ENCODE measurements at places on chromosomes 3 and 15. TPM values are rescaled to one million over a fixed set of nuclear protein-coding genes. Genes with fewer than 3 reads are reported as not detected.

GRCh38 chr3:99810403-99810802, 7.3 kb upstream of the CMSS1 start:
- no peak for DNase-seq

DNA sequence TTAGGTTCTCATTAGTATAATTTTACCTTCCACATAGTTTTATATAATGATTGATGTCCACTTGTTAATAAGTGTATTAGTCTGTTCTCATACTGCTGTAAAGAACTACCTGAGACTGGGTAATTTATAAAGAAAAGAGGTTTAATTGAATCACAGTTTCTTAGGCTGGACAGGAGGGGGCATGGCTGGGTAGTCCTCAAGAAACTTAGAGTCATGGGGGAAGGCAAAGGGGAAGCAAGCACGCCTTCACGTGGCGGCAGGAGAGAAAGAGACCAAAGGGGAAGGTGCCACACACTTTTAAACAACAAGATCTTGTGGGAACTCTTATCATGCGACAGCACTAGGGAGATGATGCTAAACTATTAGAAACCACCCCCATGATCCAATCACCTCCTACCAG, 19.2 kb downstream of the DZIP3 start:
- DNase-seq = no peak

DNA sequence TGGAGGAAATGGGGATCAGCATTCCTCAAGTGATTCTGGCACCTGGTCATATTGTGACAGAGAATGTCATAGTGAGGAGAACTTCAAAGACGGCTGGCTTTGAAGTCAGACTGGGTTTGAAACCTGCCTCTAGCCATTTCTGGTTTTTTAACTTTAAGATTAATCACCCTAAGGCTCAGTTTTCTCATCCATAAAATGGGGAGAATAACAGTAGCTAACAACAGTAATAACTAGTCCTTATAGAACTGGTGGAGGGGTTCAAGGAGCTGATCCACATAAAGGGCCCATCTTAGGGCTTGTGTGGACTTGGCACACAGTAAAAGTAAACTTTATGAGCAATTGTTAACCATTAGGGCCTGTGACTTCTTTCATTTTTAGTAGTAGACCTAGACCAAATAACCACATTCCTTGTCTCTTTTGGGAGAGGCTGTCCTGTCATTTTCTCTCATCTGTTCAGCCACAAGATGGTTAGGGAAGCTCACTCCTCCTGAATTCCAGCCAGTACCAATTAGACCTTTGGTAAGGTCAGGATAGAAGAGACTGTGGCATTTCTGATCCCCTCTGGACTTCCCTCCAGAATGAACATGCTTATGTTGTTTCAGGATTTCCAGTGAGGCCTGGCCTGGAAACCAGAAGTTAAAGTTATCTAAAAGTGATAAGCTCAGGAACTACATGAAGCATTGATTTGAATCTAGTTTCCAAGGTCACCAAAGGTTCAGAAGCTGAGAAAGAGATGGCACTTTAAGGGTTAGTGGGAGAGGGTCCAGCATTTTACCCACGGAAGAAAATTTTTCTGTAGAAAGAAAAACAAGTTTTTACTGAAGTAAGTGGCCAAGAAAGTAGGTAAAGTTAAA, 159.3 kb upstream of the DPH6 start:
- no peak for DNase-seq

- no peak for DNase-seq
Measured at GRCh38 chr3:37979541-37980461, 10.8 kb upstream of the VILL start.

- no peak for DNase-seq
Measured at GRCh38 chr15:68447209-68447608, 15.2 kb upstream of the ITGA11 start.

Gene COL6A5
- not detected for total RNA-seq

Gene P3H2
- total RNA-seq = 3.3 TPM
